ENCODE measurements at places on chromosomes 6 and 20.

- no peak for DNase-seq
Measured at GRCh38 chr20:50015636-50015992, 32.8 kb downstream of the SNAI1 start.

DNA sequence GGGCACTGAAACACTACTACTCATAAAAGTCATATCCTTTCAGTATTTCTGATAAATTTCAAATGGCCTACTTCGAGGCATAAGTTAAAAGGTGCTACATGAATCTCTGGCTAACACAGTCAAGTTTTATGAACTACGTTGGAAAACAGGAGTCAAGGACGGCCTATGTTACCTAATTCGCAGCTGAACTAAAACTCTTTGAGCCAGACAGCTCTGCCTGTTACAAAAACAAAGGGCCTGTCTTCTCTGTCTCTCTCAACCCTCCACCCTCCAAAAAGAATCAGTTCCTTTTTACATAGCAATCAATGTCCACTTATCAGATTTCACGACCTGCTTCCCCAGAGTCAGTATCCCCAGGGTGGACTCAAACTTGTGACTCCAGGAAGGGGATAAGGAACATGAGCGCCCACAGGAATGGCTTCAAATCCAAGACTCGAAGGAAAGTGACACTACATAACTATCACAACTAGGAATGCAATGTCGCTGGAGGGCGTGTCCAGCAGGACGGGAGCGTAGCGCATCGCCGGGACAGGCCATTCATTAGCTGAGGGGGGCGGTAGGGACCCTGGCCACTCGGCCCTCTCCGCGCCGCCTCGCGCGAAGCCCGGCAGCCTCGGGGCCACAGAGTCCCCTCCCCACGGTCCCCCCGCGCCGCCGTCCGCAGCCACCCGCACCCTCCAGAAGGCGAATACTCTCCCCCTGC is 591 bp downstream of the IBTK start:
- DNase-seq: no peak

GRCh38 chr6:6397842-6398241 is 77.4 kb upstream of the F13A1 start:
- no peak for DNase-seq

GRCh38 chr6:54291146-54291545 is 17.1 kb upstream of the TINAG start:
- no peak for DNase-seq

DNA sequence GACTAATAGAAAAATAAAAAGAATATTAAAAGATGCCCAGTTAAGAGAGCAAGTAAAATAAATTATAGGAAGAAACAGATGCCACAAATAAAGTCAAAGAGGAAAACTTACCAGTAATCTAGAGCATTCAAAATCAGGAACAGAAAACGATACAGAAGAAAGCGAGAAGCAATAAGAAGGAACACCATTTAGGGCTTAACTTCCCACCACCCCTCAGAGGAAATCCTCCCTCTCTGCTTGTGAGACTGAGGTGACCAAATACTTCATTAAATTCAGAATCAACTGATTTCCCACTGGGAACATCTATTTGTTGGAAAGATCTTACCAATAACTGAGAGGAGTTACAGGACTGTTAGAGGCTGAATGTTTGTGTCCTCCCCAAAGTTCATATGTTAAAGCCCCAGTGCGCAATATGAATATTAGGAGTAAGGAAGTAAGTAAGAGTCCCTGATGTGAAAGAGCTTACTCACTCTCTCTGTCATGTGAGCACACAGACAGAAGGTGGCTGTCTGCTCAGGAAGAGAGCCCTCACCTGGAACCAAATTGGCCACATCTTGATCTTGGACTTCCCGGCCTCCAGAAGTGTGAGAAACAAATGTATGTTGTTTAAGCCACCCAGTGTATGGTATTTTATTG is 19.5 kb downstream of the KATNA1 start:
- DNase-seq: no peak

DNA sequence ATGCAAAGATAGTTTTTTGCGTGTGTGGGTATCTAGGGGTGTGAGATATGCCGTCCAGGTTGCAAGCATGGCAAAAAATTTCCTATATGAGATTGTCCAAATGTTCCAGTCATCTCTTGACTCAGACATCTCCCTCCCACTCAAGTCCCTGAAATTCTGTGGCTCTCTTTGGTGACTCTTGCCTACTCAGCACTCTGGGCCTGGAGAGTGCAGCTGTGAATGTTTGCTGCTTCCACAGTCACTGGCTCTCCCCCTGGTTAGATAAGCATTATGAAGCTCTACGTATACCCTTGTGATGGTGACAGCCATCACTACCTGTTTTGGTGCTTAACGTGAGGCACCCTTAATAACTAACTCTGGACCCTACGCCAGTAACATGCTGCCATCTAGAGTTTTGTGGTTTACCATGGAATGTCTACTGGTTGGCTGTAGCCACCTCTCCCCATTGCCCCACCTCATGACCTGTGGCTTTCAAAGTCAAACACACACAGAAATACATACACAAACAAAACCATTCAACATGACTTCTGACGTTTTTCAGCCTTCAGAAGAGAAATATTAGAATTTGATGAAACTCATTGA is 621.9 kb upstream of the CITED2 start:
- no peak for DNase-seq

DNA sequence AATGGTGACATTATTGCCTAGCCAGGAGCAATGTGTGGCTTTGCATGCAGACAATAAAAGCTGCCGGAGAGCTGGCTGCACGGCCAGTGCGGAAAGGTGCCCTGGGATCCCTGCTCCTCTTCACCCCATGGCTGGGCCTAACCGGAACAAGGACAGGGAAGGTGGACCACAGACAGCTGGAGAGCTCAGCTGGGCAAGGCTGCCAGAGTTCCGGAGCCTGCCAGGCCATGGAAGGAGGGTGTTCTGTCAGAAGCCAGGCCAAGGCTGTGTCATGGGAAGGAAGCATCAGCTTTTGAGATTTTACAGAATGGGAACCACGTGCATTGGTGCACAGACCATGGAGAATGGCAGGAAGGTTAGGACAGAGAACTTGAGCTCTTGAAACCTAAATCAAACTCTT is 25.0 kb downstream of the MAP1LC3A start:
- no peak for DNase-seq

DNA sequence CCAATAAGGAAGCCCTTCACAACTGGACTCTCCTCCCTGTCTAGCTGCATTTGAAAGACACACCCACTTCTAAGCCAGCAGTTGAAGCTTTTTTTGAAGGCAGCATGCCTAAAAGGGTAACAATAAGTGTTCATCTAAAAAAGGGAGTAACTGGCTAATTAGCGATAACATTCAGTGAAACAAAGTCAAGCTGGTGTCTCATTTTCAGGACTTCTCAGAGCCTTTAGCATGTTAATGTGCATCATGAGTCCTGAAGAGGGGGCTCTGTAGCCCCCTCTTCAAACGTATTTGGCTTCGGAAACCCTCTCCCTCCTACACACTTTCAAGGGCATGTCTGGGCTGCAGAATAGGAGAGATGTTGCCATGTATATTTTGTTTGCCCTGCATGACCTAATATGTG is 28.1 kb downstream of the SLC22A23 start:
- DNase-seq: no peak

- DNase-seq: no peak
Measured at GRCh38 chr6:111683749-111684267, 78.1 kb upstream of the TRAF3IP2 start.

GRCh38 chr6:146910611-146911010 is 293.6 kb upstream of the STXBP5 start:
- DNase-seq: no peak

- DNase-seq: no peak
Measured at GRCh38 chr20:48706116-48706656, 121.6 kb downstream of the PREX1 start.

DNA sequence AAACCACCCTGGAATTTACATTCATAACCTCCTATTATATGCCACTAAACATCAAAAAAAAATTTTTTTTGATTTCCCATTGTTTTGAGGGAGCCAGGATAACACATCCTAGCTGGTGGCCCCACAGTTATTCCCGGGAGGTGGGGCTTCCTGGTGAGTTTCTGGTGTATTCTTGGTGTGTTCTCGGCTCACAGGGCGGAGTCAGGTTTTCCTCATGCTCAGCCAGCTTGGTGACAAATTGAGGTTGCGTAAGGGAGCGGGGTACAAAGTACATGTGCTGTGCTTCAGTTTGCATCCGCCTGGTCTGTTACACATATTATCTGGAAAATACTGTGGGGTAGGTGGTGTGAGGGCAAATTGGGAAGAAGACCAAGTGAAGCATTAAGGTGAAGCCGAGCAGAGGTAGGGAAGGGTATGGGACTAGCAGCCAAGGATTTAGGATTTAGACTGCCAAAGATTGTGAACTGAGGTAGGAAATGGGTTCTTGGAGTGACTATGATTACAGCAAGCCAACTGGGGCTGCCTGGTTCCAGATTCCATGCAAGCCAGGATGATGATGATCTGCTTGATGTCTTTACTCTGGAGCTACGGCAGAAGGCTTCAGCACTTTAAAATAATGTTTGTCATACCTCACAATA is 46.2 kb upstream of the EEF1A1 start:
- no peak for DNase-seq

GRCh38 chr6:6080975-6081374 is 74.2 kb upstream of the NRN1 start:
- DNase-seq: no peak

DNA sequence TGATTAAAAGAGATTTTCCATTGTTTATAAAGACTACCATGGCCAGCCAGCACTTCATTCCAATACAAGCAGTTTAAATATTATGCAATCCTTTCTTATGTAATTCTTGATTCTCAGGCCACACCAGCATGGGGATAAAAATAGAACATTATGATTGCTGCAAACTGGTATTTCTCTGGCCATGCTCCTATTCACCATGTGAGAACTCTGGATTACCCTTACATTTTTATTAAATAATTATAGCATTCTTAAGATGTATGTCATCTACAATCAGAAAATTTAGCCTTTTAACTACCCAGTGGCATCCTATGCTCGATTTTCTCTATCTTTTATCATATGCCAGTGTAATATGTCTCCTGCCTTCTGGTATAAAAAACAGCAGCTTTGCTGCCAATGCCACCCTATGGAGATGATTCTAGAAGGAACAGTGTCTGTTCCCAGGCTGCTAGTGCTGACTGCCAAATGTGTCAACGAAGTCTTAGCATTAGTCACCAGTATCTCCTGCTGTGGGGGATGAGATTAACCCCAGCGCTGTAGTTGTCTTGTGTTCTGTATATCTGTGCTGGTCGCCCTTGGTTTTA is 501.4 kb downstream of the BCKDHB start:
- DNase-seq: no peak

- no peak for DNase-seq
Measured at GRCh38 chr20:50868509-50869495, 62.4 kb downstream of the ADNP start.

DNA sequence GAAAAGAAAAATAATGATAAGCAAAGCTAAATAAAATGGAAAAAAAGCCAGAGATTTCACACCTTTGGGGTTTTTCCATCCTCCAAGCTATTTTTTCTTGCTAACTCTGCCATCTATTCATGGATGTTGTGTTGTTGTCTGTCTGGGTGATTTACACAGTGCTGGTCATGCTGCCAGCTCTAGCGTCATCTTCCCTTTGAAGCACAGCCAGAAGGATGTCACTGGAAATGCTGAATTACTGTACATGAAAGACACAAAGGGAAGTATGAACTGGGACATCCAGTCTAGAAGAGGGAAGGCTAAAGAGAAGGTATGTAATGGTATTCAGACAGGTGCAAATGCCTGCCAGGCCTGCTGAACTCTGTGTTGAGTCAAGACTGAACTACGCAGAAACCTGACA is 241.9 kb upstream of the STXBP5 start:
- DNase-seq: no peak

DNA sequence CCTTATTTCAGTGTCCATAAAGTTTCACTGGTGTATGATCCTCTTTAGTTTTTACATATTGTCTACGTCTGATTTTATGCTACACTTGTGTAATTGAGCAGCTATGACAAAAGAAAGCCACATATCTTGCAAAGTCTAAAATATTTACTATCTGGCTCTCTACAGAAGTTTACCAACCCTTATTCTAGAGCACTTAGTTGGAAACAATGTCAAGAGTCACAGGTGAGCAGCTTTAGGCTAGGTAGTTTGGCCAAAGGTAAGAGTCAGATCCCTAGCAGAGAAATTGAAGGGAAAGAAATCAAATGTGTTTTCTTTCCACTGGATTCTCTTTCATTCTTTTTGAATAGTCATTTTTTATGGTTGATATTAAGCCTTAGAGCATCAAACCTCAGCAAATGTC is 34.7 kb upstream of the STXBP5 start:
- DNase-seq: no peak

DNA sequence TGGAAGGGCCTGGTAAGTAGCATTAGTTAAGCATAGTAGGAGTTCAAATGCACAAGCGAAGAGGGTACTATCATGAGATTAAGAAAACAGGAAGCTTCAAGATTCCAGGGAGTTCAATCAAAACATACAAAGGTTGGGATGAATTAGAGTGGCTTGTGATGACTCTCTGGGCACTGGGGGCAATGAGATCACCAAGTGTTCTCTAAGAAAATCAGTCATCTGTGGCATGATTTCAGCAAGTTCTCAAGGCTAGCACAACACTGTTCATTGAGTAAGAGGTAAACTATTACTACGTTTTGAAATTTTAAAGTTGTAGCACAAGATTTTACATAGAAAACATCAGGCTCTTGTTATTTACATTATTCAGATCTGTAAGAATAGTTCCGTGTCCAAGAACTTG is 139.7 kb upstream of the FLRT3 start:
- DNase-seq: no peak

GRCh38 chr20:57897156-57897874 is 187.5 kb upstream of the PMEPA1 start:
- DNase-seq: no peak

DNA sequence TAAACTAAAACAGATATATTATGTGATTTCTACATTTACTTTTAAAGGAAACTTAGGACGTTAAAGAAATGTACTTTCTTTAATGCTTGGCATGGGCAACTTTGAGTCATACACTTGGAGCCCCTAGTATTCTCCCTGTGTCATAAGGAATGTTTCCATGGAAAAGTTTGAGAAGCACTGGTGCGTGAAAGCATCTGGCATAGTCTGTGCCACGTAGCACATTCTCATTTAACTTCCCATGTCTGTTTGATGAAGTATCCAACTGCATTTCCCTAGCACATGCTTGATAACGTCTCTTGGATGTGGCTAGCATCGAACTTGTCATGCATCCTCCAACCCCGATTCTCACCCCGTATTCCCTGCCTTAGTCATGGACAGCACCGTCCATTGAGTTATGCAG is 172.0 kb downstream of the TBC1D7 start:
- DNase-seq: no peak

GRCh38 chr6:75118925-75119515 is 86.8 kb downstream of the COL12A1 start:
- no peak for DNase-seq

GRCh38 chr6:44223319-44224028 is at the start of gene SLC29A1:
TSS of gene SLC29A1 (plus strand) at chr6:44223595. CDS start at chr6:44227314, 3,719 bp downstream.
- DNase-seq: peak; percentile 69

DNA sequence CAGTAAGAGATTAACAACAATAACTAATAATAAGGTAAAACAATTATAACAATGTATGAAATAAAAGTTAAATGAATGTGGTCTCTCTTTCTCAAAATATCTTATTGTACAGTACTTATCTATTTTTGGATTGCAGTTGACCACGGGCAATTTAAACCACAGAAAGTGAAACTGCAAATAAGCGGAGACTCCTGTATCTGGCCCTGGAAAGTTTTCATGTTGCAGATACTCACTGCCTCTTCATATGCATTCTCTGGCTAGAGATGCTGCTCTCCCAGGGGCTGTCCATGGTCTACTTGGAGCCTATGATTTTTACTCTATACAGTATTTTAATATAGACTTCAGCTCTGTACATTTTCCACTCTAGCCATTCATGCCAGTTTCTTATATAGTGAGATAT is 230.8 kb downstream of the FUT9 start:
- no peak for DNase-seq

GRCh38 chr6:39841291-39841690 is 49.1 kb downstream of the DAAM2 start:
- no peak for DNase-seq
